G401 (cell line): ENCODE measurements at places on chromosomes 1 and 21.

- DNase-seq: no peak
These were observed 86.9 kb downstream of the MPZL1 start for GRCh38 chr1:167808690-167809089.

DNA sequence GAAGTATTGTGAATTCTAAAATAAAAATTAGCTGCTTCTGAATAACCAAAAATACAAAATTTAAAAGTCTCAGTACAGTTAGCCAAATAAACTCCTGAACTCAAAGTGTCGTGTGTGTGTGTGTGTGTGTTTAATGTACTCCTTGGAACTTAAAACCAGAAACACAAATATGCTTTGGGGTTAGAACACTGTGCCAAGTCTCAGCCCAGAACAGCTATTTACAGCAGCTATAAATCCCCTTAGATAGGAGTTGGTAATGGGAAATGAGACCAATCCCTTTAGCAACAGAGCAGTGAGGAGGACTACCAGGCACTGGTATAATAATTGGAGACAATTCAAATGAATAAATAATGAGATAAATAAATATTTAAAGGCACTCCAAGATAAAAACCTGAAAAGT, 83.1 kb downstream of the PATJ start:
- no peak for DNase-seq

DNA sequence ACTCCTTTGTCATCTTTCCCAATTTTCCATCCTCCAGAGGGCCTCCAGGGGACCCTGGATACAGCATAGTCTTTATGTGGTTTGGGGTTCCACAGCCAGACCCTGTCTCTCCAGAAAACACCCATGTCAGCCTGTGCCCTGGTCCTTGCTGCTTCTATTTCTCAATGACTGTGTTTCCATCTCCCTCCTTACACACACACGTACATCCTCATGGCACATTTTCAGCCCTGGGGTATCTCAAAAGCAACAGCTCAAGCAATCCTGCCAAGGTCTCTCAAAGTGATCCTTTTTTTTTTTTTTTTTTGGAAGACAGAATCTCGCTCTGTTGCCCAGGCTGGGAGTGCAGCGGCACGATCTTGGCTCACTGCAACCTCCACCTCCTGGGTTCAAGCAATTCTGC, 22.3 kb downstream of the QSOX1 start:
- no peak for DNase-seq

DNA sequence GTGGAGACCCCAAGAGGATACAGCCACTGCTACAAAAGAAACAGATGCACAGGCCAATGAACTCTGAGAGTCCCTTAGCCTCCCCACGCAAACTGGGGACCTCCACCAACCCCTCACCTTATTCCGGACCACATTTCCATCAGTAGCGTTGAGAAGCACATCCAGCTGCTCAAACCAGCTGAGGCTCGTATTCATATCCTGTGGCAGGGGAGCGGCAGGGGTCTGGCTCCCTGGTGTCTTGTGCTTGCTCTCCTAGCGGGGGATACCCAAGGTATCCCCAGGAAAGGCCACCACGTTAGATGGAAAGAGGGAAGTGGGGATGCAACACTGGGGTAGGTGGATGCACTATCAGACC, 481 bp downstream of the CCDC163 start:
- DNase-seq: no peak

DNA sequence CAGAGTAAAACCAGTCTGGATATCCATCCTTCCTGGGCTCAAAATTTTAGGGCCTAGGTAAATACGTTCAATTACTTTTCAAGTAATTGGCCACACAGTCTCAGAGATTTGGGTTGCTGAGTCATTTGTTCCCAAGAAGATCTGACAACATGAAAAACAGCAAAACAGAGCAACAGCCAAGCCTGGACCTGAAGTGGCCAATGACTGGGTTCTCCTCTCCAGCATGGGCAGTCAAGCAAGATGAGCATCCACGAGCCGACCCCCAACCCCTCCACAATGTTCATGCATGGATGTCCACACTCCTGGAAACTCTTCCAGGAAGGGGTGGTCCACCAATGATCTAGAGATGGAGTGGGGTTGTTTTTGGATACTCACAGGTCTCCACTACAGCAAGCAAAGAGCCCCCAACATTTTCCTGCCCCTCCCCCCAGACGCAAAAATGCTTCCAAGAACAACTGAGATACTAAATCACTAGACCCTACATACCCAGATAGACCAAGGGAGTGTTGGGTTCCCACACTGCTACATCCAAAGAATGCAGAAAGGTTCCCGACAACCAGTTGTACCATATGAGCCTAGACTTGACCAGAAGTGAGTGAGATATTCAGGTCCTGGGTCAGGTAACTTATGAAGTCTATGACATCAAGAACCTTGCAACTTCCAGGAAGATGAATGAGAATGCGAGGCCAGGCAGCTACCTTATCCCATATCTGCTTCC, 73.0 kb downstream of the CD46 start:
- no peak for DNase-seq

- no peak for DNase-seq
These were observed 16.1 kb downstream of the SMYD2 start for GRCh38 chr1:214296860-214297745.

- peak; percentile 75 for DNase-seq
These were observed 70.8 kb upstream of the RHOU start for GRCh38 chr1:228664399-228664914.

- DNase-seq: no peak
These were observed 137.3 kb upstream of the EDN2 start for GRCh38 chr1:41621791-41622190.

DNA sequence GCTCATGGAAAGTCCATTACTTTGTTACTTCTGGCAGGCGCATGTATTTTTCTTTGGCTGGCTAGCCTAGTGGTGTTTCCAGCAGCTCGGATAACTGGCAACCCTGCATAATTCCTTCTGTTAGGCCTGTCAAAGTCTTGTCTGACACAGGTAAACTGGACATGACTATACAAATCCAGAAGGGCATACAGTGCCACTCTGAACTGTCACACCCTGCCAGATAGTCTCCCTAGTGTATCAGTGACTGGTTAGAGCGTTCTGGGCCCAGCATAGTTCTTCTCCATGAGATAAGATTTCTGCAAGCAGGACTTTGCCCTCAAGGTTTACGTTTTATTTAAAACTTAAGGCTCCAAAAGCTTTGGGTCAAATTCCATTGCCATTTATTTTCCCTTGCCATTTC, 177.7 kb upstream of the GORAB start:
- DNase-seq: no peak

DNA sequence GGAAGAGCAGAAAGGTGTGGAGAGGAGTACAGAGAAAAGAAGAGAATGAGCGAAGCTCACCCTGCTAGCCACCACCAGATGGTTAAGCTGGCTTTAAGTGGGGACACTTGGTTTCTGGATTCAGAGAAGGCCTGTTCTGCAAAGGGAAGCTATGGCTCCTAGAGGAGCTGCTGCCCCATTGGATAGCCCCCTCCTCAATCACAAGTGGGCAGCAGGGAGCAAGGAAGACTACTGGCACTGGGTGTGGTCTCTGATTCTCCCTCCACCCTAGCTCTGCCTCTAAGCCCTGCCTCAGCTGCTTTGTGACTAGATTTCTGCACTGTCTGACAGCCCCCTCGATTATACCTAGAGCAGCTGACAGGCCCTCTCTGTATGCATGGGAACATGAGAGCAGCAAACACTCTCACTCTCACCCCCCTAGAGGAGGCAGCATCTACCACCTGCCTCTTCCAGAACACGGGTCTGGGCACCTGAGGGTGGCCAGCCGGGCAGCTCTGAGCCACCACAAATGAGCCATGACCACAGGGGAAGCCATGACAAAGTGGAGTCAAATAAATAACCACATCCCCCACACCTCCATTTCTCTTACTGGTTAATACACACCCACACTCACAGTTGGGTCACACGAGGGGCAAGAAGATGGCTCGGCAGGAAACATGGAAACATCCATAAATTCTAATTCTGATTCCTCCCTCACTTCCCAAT, 13.6 kb downstream of the PLEKHA6 start:
- DNase-seq: no peak

DNA sequence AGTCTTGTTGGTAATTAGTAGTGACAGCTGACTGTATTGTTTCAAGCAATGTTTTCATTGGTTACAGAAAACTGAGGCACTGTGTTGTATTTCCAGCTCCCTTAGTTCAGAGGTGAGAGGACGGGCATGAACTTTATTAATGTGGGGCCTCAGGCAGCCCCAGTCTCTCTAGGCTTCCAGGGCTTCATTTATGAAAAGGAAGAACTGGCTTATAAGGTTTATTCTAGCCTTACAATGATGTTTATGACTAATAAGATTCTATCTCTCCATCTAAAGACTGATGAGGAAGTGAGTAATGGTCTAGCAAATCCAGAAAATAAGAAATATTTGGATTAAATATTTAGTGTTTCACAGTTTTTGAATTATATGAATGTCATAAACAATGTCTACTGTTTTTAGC, 41.5 kb downstream of the CBS start:
- no peak for DNase-seq

DNA sequence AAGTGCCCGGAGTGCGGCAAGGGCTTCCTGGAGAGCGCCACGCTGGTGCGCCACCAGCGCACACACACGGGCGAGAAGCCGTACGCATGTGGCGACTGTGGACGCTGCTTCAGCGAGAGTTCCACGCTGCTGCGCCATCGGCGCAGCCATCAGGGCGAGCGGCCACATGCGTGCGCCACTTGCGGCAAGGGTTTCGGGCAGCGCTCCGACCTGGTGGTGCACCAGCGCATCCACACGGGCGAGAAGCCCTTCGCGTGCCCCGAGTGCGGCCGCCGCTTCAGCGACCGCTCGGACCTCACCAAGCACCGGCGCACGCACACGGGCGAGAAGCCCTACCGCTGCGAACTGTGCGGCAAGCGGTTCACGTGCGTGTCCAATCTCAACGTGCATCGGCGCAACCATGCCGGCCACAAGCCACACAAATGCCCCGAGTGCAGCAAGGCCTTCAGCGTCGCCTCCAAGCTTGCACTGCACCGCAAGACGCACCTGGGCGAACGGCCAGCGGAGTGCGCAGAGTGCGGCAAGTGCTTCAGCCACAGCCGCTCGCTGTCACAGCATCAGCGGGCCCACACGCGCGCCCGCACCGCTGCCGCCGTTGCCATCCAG, 10.0 kb downstream of the ZNF672 start:
- DNase-seq: no peak

- no peak for DNase-seq
These were observed 19.3 kb upstream of the SLC35A3 start for GRCh38 chr1:99950486-99950885.

DNA sequence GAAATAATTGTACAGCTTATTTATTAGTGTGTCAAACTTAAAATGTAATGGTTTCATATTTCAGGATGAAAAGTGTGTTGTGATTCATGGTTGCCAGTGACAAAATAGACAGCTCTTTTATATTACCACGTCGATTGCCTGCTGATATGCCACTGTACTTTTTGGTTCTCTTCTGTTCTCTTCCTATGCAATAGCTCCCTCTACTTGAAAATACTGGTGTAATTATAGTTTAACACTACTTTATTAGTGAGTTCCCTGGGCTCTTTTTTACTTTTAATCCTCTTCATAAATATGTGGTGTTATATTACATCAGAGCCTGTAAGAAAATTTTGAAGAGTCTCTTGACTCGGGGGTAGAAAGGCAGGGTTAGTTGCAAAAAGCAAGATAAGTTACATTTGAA, 111.3 kb downstream of the PATJ start:
- DNase-seq: no peak

DNA sequence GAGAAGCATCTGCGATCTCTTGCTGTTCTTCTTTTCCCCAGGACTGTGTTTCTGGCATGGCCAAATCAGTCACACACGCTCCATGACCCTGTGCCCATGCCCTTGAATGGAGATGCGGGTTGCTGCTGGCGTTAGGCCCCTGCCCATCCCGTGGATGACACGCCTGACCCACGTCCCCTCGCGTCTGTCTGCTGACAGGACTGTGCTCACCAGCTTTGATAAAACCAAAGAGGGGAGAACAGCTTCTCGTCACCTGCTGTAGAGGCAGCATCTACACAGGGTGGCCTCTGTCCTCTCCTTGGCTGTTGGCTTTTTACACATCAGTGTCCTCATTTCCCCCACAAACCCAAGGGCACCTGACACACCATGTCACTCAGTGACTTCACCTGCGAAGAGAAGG, 6.9 kb downstream of the MT1HL1 start:
- DNase-seq: no peak
